Coronary artery (tissue), 2 donors: ENCODE measurements at places on chromosomes 11 and 22.

DNA sequence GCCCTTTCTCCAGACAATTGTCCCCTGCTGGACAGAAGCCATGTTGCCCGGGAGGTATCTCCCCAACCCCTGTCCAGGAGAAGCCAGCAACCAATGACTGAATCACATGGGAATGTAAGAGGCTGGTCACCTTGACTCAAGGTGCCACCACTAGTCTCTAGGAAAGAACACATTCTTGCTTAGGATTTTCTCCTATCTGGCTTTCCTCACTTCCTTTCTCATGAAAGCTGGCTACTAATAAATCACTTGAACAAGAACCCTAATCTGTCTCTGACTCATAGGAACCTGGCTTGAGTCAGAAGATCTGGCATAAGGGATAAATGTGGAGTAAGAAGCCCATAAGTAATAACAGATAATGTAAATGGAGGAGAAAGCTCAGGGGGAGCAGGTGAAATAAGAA is 101.4 kb upstream of the C11orf87 start:
- DNase-seq = no peak

- DNase-seq = no peak
These were observed 135.8 kb downstream of the TEAD1 start for GRCh38 chr11:12809864-12810567.

- DNase-seq = no peak
These were observed 8.2 kb downstream of the CFL1 start for GRCh38 chr11:65849771-65850216.

DNA sequence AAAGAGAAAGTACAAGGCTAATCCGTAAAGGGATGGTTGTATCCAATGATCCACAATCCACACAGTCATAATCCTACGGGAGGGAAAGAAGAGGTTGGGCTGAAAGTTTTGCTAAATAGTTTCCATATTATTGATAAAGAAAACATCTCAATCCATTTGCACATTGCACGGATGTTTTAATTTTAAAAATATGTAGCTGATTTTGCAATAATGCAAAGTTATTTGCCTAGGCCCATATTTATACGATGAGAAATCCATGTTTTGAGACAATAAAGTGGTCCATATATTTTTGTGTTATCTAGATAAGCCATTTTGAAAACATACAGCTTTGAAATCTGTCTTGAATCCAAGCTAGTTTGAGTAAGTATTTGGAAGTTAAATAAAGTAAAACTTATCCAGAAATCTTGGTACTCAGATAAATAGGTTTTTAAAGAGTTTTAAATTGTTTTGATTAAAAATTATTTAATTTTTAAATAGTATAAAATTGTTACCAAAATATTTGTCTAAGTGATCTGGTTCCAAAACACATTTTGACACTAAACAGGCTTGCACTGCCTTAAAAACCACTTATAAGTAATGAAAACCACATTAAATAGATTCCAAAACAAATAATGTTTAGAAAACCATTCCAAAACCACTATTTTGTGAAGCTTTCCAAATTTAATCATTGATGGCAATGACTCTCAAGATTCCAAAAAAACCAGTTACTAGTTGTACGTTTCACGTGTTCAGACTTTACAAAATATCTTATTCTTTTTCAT is 38.2 kb upstream of the PAMR1 start:
- no peak for DNase-seq

DNA sequence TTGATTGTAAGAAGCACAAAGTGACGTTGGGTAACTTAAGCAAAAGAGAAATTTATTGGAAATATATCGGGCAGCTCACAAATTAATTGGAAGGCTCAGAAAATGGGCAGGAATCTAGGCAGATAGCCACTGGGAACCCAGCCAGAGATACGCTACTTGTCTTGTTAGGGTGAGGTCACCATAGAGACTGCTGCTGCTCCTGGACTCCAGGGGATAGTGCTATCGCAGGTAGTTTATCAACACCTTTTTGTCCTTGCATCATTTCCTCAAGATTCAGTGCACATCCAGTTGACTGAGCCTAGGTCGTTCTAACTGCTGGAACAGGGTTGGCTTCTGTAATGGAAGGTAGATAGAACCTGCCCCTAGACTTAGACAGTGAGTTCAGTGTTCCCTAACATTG is 19.6 kb downstream of the AMOTL1 start:
- DNase-seq = no peak

GRCh38 chr11:128603003-128603696 is 15.8 kb upstream of the ETS1 start:
- no peak for DNase-seq

GRCh38 chr11:19441752-19442553 is 201.2 kb upstream of the E2F8 start:
- DNase-seq = no peak

GRCh38 chr11:128467041-128467440 is 120.3 kb downstream of the ETS1 start:
- DNase-seq = no peak

DNA sequence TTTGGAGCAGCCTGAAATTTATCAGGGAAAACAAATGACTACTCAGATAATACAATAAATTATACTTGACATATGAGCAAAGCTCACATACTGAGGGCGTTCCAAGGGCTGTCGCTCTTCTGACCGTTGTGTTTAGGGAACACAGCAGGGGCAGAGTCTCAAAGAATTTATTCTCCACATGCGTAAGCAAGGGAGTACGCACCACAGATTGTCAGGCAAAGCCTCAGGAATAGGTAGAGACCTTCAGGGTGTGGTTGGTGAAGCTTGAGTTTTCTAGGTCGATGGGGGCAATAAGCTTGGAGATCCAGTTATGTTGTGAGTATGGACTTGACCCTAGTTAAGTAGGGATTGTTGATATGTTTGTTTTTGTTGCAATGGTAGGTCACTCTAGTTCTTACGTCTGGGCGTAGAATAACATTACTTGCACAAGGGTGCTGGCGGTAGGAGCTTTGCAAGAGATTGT is 830 bp downstream of the ACAT1 start:
- DNase-seq = no peak

GRCh38 chr22:32839831-32840584 is 38.5 kb downstream of the TIMP3 start:
- no peak for DNase-seq

DNA sequence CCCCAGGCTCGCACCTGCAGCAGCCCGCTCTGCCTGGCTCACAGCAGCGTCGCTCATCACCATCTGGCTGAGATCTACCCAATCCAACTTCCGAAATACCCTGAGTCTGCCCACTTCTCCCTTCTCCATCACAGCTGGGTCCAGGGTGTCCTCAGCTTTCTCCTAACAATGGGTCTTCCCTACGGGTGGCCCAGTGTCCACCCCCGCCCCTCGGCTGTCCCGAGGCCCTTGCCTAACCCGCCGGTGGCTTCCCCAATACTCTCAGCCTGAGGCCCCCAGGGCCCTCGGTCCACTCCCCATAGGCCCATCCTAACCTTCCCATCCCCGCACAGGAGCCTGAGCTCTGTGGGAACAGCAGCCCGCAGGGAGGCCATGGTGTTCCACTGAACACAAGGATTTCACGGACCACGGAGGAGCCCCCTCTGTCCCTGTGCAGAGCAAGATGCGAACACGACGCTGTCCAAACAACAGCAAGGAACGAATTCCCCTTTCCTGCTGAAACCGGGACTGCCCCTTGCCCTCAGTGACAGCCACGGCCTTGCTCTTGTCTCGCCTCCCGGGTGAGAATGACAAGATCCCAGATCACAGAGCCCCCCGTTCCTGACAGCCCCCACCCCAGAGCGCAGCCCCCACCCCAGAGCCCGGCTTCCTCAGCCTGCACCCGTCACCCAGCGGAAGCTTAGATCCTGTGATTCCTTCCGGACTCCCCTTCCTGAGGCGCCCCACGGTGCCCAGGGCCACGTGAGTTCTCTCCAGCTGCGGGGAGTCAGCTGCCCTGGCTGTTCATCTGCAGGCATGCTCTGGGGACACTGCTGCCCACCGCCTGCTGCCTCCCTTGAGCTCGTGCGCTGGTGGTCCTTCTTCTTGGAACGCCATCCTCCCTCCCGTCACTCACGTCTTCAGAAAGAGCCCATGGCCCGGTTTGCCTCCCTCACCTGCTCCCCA is 48.8 kb upstream of the CARS1 start:
- DNase-seq = no peak

DNA sequence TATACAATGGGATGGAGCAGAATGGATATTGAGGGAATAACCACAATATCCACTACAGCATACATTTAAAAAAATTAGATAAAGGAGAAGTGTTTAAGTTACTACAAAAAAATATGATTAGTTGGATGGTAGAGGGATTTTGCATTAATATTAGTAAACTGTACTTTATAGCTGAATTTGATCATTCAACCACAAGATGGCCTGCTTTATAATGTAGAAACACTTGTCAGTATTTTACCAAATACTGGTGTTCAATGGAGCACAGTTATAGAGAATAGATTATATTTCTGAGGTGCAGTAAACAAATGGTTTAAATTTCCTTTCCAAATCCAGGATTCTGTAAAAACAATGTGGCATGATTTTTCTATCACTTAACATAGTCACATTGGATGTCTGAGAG is 818.8 kb upstream of the CHORDC1 start:
- DNase-seq = no peak

DNA sequence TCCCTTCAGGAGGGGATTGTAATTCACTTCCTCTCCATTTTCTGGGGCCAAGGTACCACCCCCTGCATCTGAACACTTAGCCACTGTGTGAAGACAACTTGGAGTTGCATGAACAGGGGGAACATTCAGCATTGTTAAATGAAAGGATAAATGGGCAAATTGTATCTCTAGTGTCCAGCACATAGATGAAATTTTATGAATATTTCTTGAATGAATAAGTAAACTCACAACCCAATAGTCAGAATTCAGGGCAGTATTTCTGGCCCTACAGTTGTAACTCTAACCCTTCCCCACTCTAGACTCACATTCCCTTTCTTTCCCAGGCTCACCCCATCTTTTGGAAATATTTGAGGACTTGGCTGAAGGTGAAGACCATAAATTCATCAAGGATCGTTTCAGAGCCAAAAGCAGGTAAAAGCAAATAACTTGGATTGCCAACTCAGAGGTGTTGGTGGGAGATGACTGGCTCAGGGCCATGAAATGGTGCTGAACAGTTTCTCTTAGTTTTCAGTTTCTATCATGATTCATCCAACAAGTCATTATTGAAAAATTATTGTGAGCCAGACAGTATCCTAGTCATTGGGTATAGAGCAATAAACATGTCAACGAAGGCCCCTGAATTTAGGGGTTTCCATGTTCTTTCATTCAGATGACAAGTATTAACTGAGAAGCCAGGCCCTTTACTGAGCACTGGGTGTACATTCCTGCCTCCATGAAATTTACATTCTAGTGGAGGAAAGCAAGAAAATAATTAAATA is 33.3 kb upstream of the ZC3H12C start:
- DNase-seq = no peak

DNA sequence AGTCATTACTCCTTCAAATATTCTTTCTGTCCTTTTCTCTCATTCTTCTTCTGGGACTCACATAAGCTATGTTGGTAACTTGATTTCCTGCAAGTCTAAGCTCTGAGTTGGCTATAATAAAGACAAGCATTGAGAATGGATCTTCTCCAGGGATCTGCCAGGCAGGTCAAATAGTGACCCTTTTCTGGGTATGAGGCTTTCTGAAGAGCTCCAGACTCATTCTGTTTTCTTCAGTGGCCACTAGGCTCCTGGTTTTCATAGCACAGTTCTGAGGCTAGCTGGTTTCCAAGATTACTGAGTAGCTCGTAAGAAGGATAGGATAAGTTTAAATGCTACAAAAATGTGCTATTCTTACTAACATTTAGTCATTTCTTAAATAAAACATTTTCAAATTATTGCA is 38.3 kb downstream of the TMPRSS5 start:
- DNase-seq = no peak

DNA sequence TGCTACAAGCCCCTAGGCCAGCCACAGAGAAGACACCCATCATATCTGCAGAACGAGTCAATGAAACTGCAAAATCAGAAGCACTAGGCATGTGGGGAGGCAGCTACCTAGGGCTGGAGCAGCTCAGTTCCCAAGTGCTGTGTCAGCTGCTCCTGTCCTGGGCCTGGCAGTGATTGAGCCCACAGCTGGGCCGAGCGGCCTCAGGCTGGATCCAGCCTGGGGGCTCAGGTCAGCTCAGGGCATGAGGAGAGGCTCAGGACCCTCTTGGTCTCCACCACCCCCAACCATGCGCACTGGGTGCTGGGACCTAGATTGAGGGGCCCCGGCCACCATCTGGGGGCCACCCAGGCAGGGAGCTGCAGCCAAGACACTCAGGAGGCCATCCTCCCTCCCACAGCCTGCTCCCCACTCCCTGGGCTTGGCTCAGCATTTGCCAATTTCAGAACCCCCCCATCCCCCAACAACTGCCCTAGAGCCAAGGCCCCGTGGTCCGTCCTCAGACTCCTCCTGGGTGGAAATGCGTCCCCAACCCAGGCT is 2.4 kb upstream of the TNNT3 start:
- DNase-seq = no peak

GRCh38 chr11:75277211-75277805 is 36.7 kb downstream of the TPBGL start:
- DNase-seq = no peak

DNA sequence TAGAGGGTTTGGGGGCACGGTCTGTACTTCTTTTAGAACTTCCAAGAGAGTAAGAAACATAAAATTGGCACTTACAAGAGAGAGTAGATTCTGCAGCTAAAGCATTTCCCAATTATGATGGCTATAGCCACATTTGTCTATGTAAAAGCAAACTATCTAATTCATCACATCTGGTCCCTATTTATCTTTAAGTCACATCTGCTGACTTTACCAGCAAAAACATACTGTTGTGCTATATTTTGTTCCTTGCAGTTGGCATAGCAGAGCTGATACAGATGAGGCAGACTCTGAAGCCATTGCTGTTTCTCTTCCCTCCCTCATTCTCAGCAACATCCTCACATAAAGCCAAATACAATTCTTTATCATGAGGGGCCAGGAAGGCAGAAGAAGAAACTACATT is 1533.5 kb upstream of the RAG2 start:
- no peak for DNase-seq

DNA sequence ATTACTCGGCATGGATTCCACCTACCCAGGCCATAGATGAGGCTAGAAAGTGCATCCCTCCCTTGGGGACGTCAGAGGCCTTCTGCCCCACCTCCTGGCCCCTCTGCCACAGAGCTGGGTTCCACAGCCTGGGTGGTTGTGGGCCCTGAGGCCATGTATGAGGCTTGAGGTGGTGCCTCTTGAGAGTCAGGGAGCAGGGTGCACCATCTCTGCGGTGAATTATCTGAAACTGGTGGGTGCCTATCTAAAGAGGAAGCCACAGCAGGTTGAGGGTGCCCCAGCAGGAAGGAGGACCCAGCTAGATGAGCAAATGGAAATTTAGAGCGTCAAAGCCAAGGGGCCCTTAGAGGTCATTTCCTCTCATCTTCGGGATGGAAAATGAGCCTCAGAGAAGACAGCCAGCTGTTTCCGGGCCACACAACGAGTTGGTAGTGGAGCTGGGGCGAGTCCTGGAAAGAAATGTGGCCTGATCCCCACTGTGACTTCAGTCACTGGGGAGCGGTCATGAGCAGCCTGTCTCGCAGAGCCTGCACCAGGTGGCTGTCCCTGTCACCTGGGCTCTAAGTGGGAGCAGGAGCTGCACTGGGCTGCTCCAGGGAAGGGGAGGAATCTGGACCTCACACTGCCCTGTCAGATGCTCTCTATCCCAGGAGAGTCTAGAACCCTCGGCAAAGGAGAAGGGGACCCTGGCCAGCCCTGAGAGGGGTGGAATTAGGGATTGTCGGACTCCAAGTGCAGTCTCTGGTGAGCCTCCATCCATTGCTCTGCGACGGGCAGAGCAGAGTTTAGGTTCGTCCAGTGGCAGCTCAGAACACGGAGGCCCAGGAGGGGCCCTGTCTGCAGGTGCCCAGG is 7.3 kb downstream of the ADORA2A start:
- DNase-seq = peak; percentile 73
